ENCODE measurements at places on chromosomes 5 and 9.

GRCh38 chr9:130156672-130157071 is 15.5 kb upstream of the NCS1 start:
- DNase-seq: no peak

GRCh38 chr5:97534166-97534565 is 351.1 kb upstream of the RIOK2 start:
- no peak for DNase-seq

DNA sequence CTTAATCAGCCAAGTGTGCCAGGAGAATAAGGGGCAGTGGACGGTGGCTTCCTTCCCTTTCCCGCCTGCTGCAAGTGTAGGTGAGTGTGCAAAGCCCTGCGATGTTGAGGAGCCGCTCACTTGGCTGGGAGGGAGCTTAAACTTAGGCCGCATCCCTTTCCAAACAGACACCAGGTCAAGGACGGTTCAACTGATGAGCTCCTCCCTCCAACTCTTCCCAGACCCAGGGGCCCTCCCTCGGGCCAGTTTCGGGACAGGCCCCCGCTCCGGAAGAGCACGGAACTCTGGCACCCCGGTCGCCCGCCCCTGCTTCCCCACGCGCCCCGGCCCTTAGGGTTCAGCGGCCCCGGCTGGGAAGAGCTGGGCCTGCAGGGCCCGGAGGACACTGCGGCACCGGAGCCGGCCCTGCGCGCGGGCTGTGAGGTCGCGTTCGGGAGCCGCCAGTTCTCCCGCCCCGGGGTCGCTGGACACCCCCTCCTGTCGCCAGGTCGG is 481 bp downstream of the MRPL36 start:
- no peak for DNase-seq

- no peak for DNase-seq
Observed at GRCh38 chr5:77847129-77847460, 71.0 kb upstream of the TBCA start.

- no peak for DNase-seq
Observed at GRCh38 chr9:11915699-11916098, 777.5 kb upstream of the TYRP1 start.

GRCh38 chr9:34648673-34649072 is 2.2 kb downstream of the GALT start:
- DNase-seq: no peak

DNA sequence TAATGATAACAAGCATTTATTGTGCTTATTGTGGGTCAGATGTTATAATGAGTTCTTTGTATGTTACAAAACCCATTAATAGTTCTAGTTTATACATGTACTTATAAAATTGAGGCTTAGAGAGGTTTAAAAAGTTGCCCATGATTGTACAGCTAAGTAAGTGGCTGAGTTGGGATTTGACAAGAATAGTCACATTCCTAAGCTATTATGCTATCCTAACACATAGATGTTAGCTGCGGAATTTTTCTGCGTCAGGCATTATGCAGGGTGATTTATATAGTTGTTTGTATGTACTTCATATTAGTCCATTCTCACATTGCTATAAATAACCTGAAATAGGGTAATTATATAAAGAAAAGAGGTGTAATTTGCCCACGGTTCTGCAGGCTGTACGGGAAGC is 12.5 kb downstream of the COMMD10 start:
- no peak for DNase-seq

GRCh38 chr9:86660146-86660943 is 287.0 kb downstream of the GAS1 start:
- DNase-seq: no peak
